ENCODE measurements at places on chromosomes 2 and 18.

GRCh38 chr2:52035391-52035790 lies 1003.5 kb upstream of the NRXN1 start:
- DNase-seq, result peak; percentile 5

GRCh38 chr2:216991563-216991962 lies 131.7 kb upstream of the TNP1 start:
- DNase-seq, result peak; percentile 27

DNA sequence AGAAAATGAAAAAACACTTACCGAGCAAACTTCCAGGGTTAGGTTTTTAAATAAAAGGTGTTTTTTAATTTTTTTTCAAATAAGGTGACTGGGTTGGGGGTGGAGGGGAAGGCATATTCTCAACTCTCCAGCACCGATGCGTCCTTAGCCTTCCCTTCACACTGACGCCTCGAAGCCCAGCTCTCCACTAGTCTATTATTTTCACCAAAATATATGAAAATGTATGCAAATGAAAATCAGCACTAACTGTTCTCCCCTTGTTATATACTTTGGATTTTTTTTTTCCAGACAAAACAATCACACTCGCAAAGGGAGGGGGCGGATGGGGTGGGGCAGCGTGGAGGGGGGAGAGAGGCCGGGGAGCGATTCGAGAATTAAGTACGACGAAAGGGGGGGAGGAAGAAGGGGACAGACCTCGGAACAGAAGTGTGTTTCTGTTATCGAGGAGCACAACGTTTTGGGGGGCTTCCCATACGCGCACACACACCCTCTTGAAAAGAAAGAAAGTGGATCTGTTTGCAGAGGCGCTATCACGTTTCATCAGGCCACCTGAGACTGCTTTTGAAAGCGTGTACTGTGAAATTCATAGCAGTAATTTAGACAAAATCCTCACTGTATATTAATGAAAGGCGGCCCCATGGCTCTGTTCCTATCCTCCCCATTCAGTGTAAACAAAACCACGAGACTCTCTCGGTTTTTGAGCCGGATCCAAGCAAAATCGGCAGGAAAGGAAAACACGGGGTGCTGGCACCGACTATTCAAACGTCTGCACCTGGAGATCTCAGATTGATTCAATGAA lies 2.4 kb upstream of the POU3F3 start:
- DNase-seq, result no peak

GRCh38 chr2:146385031-146385430 lies 1459.8 kb upstream of the ACVR2A start:
- no peak for DNase-seq

DNA sequence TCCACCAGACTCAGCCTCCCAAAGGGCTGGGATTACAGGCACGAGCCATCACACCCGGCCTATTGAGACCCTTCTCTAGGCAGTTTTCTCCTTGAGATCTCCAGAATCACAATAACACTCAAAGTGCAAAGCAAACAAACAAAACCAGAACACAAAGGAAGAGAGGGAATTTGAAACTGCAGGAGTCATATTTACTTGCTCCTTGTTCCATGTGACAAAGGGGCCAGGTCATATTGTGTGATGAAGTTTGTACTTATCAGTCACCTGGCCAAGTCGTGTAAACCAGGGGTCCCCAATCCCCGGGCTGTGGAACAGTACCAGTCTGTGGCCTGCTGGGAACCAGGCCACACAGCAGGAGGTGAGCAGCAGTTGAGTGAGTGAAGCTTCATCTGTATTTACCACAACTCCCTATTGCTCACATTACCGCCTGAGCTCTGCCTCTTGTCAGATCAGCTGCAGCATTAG lies 26.5 kb downstream of the SCYGR8 start:
- DNase-seq, result no peak

- peak; percentile 55 for DNase-seq
These were observed 7.6 kb downstream of the ITGA6 start for GRCh38 chr2:172434821-172435605.

- DNase-seq, result no peak
These were observed 387.6 kb downstream of the TNS1 start for GRCh38 chr2:217615171-217615570.

Measured in LHCN-M2 (cell line).